ENCODE measurements at places on chromosomes 7 and 10.

- no peak for DNase-seq
These were observed 7.5 kb downstream of the CYP2W1 start for GRCh38 chr7:990352-990932.

DNA sequence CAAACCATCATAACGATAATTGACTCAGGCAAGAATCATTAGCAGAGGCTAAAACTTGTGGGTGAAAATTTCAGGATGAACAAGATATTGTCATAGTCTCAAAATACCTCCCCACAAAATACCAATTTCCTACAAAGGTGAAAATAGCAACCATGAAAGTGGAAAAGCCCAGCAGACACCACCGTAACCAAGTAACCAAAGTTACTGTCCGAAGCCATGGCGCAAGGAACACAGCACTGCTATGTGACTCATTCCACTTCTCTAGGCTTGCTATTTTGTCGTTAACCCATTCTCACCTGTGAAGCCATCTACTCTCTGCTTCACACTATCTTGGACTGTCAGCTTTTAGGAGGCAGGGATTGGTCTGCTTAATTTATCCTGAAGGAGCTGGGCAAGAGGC, 113.8 kb upstream of the CACUL1 start:
- no peak for DNase-seq

GRCh38 chr10:123194056-123194455, 39.9 kb downstream of the BUB3 start:
- DNase-seq = no peak

DNA sequence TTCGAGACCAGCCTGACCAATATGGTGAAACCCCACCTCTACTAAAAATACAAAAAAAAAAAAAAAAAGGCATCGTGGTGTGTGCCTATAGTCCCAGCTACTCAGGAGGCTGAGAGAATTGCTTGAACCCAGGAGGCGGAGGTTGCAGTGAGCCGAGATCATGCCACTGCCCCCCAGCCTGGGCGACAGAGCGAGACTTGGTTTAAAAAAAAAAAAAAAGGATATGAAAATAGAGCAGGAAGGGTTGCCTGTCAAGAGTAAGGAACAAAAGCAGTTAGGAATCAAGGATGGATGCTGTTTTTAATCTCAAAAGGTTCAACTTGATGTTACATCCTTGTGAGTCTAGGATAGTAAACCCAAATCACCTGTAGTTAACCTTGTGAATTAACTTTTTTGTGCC, 11.8 kb upstream of the ASCC1 start:
- DNase-seq = no peak

- DNase-seq = no peak
These were observed 50.0 kb upstream of the FAM20C start for GRCh38 chr7:142248-142941.
